ENCODE measurements at places on chromosomes 6 and 20.

DNA sequence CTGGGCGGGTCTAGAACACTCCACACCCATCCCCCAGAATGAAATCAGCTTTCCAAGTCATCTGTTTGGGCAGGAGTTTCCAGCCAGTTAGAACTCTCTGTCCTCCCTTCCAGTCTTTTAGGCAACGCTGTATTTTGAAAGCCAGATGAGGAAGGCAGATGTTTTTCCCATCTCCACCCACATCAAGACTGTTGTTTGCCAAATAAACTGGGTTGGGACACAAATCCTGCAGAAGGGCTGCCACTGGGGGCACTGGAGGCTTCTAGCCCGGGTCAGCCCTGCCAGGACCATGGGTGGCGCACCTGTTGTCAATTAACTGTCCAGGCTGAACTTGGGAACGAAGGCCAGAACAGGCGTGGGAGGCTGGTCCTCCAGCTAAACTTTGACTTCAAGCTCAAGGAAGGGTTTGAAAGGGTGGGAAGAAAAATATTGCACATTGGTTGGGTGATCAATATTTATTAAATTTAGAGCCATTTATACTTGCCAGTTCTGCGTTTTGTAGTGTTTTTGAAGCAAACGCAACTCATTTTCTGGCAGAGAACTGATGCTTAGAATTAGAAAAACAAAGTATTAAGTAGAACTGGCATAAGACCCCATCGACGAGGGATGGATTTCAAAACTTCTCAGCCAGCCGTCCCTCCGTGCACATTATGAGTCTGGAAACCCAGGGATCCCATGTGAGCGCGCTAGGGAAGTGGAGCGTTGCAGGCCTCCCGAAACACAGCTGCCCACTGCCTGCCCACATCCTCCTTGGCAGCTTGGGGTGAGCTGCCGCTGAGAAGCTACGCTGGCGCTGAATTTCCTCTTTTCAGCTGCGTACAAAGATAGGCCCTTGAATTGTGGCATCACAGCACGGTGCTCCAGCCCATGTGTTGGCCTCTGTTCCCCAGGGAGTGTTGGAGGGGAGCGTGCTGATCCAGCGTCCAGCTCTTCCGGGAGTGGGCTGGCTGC lies 297.4 kb downstream of the QKI start:
- DNase-seq: no peak

DNA sequence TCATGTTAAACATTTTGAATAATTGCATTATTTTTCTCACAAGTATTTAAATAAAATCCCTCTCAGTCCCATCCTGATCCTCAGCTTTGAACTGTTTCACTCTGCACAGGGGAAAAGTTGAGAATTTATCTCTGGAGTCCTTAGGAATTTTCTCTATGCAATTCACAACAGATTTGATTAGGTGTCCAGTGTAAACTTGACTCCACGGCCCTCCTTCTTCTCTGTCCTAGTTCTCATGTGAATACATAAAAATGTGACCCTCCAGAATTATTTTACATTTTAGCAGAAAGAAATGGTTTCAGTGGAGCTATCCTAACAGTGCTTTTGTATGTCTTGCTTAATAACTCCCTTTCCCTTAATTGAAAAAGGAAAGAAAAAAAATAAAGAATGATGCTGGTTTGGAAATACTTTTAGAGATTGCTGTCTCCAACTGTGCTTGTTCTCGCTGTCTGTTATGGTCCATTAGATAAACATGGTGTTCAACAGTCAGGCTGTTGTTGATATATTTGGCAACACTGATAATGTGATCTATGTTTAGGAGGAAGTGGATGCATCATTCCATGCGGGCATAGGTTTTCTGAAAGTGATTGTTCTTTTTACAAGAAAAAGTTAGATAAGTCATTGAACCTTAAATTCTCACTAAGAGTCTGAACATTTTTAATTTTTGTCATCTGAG lies 599.4 kb upstream of the CITED2 start:
- DNase-seq: no peak

DNA sequence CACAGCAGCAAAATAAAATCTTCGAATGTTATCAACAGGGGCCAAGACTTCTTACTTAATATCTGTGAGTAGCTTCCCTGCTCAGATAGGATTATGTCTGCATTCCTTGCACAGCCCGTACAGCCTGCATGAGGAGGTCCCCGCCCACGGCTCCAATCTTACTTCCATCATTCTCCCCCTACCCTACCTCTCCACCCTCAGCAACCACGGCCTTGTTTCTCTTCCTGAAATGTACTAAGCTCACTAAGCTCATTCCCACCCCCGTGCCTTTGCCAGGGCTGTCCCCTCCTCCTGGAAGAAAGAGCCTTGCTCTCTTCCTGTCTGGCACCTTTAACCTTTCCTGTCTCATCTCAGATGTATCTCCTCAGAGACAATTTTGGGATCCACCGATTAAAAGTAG lies 120.4 kb downstream of the BCAS1 start:
- DNase-seq: no peak

DNA sequence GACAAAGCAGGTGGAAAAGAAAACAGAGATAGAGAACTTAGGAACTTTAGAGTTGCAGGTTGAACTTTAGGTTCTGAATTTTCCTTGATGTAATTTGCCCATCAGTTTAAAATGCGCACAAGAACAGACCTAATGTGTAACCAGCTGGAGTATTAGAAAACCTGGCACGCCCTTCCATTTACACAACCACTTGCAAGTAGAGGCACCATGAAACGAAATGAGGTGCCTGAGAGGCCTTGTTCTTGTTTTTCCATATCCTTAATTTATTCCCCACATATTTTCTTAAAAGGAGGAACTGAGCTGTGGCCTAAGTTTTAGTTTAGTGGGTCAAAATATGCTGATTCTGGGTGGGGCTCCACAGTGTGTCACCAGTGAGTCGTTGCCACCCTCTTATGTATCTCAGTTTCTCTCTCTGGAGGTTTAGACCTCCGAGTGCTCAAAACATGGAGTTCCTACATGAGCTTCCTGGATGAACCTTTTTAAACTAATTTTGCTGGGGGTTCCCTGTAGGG lies 17.2 kb upstream of the IL22RA2 start:
- DNase-seq: no peak

DNA sequence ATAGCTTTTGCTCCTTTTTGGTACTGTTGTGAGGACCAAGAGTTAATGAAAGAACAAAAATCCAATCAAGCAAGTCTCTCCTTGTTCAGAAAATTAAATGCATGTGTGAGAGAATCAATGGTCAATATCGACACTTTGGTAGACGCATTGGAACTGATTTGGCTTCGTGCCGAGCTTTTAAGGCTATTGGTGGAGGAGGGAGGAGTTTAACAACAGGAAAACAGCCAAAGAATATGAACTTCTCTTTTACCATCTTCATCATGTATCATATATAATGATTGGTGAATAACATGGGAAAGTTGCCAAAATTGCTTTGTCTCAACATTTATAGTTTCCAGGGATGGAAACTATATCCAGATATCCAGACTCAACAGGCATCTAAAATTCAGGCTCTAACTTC lies 266.5 kb upstream of the CITED2 start:
- DNase-seq: no peak

- no peak for DNase-seq
Observed at GRCh38 chr20:49395183-49395582, 87.3 kb downstream of the KCNB1 start.

DNA sequence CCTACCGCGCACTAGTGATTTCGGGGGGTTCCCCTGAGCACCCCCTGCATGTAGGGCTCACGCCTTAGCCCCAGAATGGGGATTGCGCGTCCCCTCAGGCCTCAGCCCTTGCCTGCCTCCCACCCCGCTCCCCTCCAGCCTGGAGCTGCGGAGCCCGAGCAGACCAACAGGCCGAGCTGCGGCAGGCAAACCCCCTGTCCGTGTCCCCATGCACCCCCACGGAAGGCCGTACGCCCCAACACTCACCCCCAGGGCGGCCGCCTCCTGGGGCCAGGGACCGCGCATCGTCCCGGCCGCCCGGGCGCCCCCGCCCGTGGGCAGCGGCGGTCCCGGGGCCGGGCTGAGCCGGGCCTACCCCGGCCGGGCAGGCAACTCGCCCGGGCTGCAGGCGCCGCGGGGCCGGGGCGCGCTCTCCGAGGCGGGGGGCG lies 1.2 kb upstream of the KCNB1 start:
- DNase-seq: peak; percentile 39

GRCh38 chr6:149755300-149756260 lies 6.0 kb downstream of the PCMT1 start:
- DNase-seq: peak; percentile 5

DNA sequence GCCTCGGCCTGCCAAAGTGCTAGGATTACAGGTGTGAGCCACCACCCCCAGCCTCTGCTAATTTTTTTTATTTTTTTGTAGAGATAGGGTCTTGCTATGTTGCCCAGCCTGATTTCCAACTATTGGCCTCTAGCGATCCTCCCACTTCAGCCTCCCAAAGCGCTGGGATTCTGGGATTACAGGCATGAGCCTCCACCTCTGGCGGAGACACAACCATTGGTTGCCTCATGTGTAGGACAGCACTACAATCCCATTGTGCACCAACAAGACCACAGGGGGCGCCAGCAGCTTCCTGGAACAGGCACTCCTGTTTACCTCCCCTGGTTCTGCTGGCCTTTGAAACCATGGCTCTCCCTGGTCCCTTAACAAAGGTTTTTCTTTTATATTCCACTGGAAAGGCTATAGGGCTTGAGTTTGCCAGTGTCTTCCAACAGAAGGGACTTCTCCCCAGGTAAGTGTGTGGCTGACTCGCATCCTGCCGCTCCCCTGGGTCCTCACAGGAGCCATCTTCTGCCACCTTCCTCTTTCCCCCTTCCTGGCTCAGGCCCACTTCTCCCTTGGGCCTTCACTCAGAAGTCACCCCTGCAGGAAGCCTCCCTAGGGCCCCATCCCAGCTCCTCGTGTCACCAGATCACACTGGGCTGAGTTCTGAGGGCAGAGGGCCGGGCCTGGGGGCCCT lies 39.2 kb upstream of the TLDC2 start:
- DNase-seq: peak; percentile 87

GRCh38 chr20:8438748-8439147 lies 306.7 kb downstream of the PLCB1 start:
- no peak for DNase-seq

GRCh38 chr6:117771403-117771802 lies 96.1 kb downstream of the NUS1 start:
- no peak for DNase-seq

DNA sequence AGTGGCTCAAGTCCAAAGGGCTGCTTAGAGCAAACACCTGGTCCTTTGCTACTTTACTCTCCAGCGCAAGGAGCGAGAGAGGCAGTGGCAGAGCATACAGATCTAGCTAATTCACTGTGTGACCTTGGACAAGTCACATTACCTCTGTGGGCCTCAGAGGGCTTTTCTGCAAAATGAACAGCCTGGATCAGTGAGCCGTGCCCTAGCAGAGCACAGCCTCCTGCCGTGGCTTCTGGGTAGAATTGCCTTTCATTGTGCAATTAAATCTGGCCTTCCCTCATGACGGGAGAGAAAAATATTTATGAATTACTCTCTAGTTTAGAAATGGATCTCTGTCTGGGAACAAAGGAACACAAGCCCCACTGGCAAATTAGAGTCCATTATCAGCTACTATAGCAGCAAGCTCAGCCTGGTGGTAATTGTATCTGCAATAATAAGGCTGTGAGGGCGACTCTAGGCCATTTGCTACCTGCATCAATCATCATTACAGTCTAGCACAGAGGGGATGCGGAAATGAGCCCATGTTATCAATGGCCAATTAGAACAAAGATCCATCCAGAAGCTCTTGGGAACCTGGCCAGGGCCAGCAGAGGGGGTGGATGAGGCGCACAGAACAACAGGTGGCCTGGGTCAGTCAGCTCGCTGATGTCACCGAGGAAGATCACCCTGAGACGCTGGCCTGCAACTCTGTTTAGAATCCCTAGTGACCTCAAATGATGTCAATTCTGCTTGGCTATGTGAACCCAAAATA lies 114.2 kb upstream of the LY86 start:
- DNase-seq: no peak

DNA sequence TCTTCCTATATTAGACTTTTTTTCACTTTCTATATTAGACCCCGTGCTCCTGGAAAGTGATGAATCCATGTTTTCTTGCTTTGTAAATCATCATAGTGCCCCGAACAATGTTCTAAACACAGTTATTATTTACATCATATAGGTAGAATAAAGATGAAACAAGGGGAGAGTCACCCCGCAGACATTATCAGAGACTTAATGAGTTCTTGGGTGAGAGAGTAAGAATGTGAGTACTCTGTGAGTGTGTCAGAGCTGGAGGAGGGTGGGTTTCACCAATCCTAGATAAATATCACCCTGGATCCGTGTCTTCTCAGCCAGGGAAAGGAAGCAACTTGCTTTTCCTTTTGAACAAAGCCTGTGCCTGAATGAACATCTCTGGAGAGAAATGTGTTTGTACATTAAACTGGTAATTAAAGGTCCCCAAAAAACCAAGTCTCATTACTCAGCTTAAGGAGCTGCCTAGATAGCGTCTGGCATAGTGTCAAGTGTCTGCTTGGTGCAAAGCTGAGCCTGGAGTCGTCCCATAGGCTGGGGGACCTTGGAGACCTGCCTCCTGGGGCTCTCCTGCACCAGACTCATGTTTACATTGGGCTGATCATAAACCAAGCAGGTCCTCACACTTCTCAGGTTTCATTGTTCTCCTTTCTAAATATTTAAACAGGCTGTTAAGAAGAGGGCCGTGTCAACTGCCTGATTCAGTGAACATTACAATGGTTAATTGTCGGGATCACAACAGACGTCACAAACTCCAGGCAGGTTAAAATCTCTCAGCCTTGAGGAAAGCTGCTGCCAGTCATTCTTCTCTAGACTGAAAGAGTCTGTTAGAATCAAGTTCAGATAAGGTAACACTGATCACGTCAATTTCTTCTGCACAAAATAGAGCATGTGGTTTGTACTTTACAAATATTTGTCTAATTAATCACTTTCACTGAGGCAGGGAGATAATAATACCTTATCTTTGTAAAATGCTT lies 179.7 kb upstream of the MYLIP start:
- DNase-seq: peak; percentile 35

- DNase-seq: peak; percentile 25
Observed at GRCh38 chr6:87669051-87669450, 33.0 kb downstream of the AKIRIN2 start.

DNA sequence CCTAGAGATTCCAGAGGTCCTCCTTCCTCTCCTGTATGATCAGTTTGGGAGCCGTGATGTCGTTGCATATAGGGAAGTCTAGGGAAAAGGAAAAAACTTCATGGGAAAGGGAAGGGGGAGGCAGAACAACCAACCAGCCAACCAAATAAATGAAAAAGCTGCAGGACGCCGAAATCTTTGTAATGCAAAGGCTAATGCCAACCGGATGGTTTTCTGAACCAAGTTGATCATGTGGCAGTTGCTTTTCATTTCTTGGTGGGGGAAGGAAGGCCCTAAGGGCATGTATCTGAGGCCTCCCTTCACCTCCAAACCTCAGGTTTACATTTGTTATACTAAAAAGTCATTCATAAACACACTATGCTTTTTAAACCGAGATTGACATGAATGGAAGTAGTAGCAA lies 167.2 kb downstream of the ARID1B start:
- no peak for DNase-seq

- DNase-seq: no peak
Observed at GRCh38 chr6:69265706-69266105, 531.1 kb downstream of the LMBRD1 start.

GRCh38 chr6:48869595-48869994 lies 593.5 kb downstream of the MMUT start:
- no peak for DNase-seq

- no peak for DNase-seq
Observed at GRCh38 chr20:58402827-58403226, 13.8 kb downstream of the VAPB start.

- no peak for DNase-seq
Observed at GRCh38 chr6:90547079-90547478, 39.8 kb downstream of the MAP3K7 start.
